ENCODE measurements at places on chromosomes 5 and 9. TPM values are rescaled to one million over a fixed set of nuclear protein-coding genes. Genes with fewer than 3 reads are reported as not detected.

POU5F2 gene
- total RNA-seq = 1.5 TPM

SLC6A19 gene
- not detected for total RNA-seq

PCDHGA4 gene
- 0.18 TPM for total RNA-seq

ECM2 gene
- not detected for total RNA-seq

KLHL3 gene
- 27.0 TPM for total RNA-seq

SPATA31A3 gene
- total RNA-seq = not detected

PAIP1 gene
- 29.9 TPM for total RNA-seq

SUSD3 gene
- 59.3 TPM for total RNA-seq

SLC12A7 gene
- total RNA-seq = 41.2 TPM

TAF11L7 gene
- not detected for total RNA-seq

CTXN3 gene
- not detected for total RNA-seq

CDH18 gene
- total RNA-seq = not detected

GCNT1 gene
- total RNA-seq = 3.9 TPM

PLAC8L1 gene
- 0.43 TPM for total RNA-seq

CER1 gene
- not detected for total RNA-seq

PLEKHG4B gene
- total RNA-seq = not detected

CARTPT gene
- not detected for total RNA-seq

NUTM2G gene
- total RNA-seq = not detected

SYK gene
- 4.3 TPM for total RNA-seq

GABRA6 gene
- total RNA-seq = not detected

DNA sequence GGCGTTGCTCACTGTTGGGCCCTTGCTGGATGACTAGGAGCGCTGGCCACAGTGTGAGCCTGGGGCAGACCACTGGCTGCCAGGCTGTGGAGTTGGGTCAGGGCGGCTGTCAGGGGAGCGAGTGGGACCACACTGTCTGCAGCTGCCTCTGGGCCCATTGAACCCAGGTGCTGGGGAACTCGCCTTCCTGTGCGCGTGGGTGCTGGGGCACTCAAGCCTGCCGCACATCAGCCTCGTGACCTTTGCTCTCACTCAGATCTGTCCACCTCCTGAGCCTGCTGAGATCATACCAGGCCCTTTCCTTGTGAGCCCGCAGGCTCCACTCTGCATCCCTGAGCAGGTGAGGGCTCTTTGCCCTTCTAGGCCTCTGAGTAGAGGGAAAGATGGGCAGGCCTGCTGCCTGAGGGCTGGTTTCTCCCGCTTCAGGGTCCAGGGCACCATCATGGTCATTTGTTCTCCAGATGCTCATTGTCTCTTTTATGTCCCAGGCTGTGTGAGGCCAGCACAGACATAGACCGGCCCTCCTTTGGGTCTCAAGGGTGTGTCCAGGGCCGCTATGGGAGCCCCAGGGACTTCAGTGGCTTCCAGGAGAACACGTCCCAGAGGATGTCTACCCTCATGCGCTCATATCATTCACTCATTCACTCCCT, 26.5 kb downstream of the WNK2 start:
- DNase-seq = no peak

DNA sequence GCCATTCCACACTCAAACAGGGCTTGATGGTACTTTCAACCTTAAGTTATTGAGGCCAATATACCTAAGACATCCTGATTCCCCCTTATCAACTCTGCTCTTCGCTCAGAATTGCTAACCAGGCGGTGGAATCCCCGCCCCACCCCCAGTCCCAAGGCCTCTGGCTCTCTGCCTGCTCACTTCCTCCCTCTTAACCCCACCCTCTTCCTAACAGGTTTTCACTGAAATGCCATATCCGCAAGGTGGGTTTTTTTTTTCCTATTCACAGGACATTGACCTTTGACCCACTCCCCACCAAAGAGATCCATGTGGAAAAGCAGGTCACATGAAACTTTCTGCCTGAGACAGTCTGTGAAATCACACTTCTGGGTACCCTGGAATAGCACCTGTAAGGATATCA, 66.6 kb upstream of the IFNK start:
- DNase-seq = no peak

DNA sequence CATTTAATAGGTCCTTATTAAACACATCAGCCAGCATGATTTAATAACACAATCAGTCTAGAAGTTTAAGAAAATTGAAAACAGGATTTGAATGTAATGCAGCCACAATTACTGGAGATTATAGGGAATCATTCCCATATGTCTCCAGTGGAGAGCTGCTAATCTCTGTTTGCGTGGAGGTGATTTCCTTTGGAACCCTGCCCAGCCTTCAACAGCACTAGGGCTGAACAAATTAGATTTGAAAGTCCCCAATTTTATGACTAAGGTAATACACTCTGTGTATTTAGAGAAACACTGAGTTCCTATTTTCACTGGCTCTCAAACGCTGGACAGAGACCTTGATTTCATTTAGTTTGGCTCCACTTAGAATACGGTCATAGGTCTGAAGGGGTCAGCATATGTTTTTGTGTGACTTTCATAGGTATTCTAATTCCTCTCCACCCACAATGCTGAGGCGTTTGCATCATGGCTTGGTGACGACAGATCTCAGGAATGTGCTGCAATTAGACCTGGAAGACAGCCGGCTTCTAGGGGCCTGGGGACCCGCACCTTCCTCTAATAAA, 508.3 kb downstream of the EBF1 start:
- DNase-seq = no peak

- no peak for DNase-seq
These were observed 2.6 kb upstream of the QRFP start for GRCh38 chr9:130899051-130899748.

GRCh38 chr9:90514877-90515276, 127.7 kb downstream of the DIRAS2 start:
- DNase-seq = no peak

DNA sequence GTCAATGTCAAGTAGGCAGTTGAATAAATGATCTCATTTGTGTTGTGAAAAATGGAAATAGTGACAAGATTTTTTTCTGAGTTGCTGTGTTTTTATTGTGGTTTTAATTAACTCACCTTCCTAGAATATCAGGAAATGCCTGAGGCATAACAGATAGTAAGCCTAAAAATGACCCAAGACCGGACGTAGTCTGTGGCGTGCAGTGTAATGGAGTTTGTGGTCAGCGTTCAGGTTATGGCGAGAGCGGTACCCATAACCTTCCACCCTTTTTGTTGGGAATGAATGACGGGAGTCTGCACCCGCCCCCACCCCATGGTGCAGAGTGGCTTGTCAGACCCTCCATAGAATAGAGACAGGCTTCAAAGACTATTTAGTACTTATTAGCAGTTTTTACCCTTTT, 119.3 kb downstream of the GALNT10 start:
- DNase-seq = no peak

DNA sequence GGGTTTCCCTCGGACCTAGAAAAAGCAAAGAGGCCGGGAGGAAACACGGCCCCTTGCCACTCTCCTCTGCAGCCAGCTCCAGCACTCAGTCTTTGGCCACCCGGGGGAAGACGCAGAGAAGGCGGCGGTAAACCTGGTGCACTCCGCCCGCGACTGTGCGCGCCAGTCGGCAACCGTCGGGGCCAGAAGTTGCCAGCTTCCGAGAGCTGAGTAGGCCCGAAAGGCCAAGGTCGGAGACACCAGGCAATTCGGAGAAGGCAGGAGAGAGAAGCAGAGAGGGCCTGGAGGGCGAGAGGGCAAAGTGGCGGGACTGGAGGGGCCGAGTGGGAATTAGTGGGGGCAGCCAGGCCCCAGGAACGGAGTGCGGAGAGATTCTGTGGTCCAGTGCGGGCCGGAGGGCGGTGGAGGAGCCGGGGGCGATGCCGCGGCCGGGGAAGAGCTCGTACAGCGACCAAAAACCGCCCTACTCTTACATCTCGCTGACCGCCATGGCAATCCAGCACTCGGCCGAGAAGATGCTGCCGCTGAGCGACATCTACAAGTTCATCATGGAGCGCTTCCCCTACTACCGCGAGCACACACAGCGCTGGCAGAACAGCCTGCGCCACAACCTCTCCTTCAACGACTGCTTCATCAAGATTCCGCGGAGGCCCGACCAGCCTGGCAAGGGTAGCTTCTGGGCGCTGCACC, at the start of gene FOXB2:
TSS of gene FOXB2 (plus strand) at position 420 of the 690 bp plus-strand sequence. CDS start at position 420, 0 bp downstream.
- DNase-seq = no peak

GRCh38 chr5:138264183-138264582, 10.2 kb downstream of the GFRA3 start:
- no peak for DNase-seq

- DNase-seq = no peak
These were observed 85.3 kb upstream of the ZNF608 start for GRCh38 chr5:124831687-124832240.

DNA sequence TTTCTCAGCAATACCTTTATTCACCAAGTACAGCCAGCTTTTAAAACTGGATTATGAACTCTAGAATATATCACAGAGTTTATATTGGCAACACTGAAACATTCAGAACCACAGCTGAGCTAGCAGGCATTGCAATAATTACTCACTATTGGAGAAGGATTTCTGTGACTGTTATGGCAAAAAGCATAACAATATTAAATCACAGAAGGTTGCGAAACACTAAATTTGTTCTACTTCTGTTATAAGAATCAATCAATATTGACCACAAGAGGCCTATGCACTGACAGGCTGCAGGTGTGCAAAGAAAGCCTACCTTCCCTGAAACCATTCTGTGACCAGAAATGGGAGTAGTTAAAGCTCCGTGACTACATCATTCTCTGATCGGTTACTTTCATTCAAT, 59.2 kb downstream of the AP3B1 start:
- no peak for DNase-seq

- DNase-seq = no peak
These were observed 351.0 kb downstream of the ASTN2 start for GRCh38 chr9:117063721-117064471.

GRCh38 chr5:159057426-159057825, 42.3 kb downstream of the EBF1 start:
- no peak for DNase-seq

DNA sequence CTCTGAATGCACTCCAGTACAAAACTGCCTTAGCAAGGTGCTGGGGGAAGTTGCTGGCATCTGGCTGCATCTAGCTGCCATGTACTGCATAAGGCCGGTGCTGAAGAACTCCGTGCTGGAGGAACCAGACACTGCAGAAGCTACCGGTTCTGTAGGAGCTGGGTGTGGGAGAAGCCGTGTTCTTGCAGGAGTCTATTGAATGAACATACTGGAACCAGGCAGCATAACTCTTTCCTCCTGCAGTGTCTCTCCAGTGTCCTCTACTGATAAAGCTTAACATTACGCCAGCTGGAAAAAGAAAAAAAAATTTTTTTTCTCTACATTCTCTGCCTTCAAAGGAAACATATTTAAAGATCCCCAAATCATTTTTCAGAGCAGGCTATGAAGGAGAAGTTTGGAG, 38.5 kb downstream of the VPS13A start:
- no peak for DNase-seq

DNA sequence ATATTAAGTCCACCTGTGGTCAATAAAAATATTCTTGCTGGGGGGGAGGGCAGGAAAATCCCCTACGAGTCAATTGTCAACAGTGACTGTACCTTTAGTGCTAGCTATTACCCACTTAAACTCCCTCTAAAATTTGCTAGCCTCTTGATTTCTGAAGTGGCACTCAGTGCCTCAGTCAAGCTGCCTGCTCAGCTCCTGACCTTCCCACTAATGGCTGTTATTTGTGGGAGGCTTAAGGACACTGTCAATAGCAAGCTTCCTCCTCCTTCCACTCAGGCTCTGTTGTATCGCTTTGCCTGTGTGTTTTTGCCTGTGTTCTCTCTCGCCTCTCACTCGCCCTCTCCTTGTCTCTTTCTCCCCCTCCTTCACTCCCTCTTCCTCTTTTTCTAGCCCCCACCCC, 140.8 kb downstream of the BNC2 start:
- DNase-seq = no peak

- DNase-seq = no peak
These were observed 14.4 kb upstream of the MEIKIN start for GRCh38 chr5:131959906-131960305.

GRCh38 chr9:21624675-21625644, 142.8 kb upstream of the IFNE start:
- no peak for DNase-seq

GRCh38 chr5:38926121-38926520, 80.3 kb downstream of the OSMR start:
- no peak for DNase-seq

GRCh38 chr5:95615164-95615467, 4.8 kb upstream of the GPR150 start:
- no peak for DNase-seq

DNA sequence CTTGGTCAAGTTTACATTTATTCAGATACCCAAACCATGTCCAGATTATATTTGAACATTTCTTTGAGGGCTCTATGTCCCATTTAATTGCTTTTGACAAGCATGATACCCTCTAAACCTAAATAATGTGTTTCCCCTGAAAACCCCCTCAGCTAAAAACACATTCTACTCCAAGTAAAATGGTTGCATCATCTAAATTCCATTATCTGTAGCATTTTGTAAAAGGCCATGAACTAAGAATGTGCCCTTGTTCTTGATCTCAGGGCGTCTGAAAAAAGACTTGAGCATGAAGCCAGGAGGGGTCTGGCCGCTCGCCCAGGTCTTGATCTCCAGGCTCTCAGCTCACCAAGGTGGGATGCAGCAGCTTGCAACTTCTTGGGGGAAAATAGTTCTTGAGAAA, 53.5 kb upstream of the ERCC6L2 start:
- no peak for DNase-seq

GRCh38 chr5:167284222-167284890, 1007.1 kb upstream of the WWC1 start:
- no peak for DNase-seq

GRCh38 chr5:112583166-112583565, 154.5 kb upstream of the APC start:
- no peak for DNase-seq

DNA sequence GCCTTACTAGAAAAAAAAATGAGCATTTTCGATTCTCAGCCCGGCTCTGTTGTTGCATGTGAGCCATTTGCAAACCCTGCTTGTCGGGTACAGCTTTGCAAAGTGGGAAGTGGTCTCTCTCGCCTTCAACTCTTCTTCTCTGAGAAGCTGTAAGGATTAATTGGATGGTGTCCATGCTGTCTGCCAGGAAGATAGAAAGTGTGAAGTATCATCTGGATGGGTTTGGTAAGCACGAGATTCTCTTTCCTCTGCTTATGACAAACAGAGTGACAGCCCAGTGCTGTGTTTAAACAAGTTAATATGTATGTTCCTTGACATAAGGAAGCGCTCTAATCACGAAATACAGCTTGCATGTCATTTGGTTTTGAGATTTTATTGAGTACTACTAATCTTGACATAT, 109.1 kb upstream of the SPATA31D4 start:
- DNase-seq = no peak

GRCh38 chr5:150613991-150614660, 26.3 kb upstream of the SYNPO start:
- no peak for DNase-seq

GRCh38 chr9:135960411-135961276, 529 bp downstream of the UBAC1 start:
- no peak for DNase-seq

- DNase-seq = no peak
These were observed 71.8 kb downstream of the RAPGEF1 start for GRCh38 chr9:131668057-131668438.

- DNase-seq = no peak
These were observed 176.4 kb downstream of the KIF4B start for GRCh38 chr5:155189981-155190380.
